Frontal cortex (tissue), 4 donors: ENCODE measurements at places on chromosomes 5 and 9. TPM values are rescaled to one million over a fixed set of nuclear protein-coding genes. Genes with fewer than 3 reads are reported as not detected.

The ROPN1L gene
- 1.2 TPM for total RNA-seq

The CDC20B gene
- not detected for total RNA-seq

GRCh38 chr5:170171811-170172210, 61.0 kb upstream of the C5orf58 start:
- no peak for DNase-seq

DNA sequence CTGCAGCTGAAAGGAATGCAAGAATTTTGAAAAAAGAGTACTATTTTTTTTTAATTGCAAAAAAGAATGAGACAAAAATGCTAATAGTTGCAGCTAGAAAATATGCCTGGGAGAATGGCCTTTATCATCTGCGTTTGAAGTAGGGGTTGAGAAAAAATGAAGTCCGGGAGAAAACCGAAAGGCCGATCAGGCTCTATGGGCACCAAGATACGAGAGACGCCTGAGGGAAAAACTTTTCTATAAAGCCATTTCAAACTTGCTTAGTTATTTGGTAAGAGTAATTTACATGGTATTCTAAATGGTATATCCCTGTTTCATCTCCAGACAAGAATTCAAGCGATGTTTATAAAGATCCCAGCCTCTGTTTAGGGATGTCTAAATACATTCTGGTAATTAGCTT, 99.3 kb upstream of the EFNA5 start:
- no peak for DNase-seq

- no peak for DNase-seq
Measured at GRCh38 chr5:92455011-92455410, 1071.9 kb upstream of the ARRDC3 start.
